ENCODE measurements at places on chromosomes 16 and 17.

DNA sequence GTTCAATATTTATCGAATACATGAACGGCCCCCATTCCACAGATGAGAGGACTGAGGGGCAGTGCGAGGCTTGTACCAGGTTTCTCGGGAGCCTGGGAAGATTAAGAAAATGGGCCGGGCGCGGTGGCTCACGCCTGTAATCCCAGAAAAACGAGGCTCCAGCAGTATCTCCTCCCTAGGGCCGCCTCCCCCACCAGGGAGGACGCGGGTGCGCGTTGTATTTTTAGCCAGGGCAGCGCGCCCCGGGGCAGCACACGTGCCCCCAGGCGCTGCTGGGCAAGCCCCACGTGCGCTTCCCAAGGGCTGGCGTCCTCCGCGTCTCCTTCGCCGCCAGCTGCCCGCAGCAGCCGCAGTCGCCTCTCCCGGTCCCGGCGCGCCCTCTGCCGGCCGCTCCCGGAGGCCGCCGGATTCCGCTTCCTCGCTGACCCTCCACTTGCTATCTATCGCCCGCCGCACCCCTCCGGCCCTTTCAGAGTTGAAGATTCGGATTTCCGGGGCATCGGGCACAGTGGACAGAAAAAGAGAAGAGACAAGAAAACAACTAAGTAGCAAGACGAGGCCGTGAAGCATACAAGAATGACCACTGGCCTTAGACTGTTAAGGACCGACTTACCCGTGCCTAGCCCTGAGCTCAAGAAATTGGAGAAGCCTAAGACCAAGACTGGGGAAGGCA, 1.9 kb upstream of the YBX2 start:
- DNase-seq, result peak; percentile 87

DNA sequence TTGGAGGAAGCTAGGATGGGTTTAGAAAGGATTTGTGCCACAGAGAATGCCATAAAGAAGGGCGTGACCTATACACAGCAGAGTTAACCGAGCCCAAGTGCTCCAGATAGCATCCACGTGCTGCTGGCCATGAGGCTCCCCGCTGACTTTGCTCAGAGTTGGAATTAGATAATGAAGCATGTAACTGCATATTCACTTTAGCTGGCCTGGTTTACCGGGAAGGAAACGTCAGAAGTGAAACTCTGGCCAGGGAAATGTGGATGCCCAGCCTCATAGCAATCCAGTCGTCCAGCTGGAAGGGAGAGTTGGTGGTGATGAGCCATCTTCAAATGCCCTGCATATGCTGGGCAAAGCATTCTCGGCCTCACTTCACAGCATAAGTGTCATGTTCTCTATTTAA, 6.1 kb downstream of the KRT35 start:
- no peak for DNase-seq

DNA sequence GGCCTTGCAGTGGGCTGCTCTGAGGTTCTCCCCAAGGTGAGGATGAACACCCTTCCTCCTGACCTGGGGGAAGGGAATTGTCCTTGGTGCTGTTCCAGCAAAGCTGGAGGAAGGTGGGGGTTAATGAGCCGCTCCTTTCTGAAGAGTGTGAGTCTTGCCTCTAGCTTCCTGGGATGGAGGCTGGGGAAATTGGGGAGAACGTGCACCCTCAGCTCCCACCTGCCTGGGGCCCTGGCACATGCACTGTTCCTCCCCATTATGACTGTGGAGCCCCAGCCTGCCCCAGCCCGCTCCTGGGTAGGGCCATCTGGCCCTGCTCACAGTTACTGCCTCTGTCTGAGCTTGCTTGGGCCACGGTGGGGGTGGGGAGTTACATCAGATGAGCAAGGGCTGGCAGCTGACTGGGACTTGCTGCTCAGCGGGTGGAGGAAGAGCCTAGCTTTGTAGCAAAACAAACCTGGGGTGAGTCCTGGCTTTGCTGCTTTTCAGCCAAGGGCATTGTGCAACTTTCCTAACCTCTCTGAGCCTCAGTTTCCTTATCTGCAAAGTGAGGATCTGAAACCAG, 11.1 kb downstream of the TNS4 start:
- peak; percentile 88 for DNase-seq

DNA sequence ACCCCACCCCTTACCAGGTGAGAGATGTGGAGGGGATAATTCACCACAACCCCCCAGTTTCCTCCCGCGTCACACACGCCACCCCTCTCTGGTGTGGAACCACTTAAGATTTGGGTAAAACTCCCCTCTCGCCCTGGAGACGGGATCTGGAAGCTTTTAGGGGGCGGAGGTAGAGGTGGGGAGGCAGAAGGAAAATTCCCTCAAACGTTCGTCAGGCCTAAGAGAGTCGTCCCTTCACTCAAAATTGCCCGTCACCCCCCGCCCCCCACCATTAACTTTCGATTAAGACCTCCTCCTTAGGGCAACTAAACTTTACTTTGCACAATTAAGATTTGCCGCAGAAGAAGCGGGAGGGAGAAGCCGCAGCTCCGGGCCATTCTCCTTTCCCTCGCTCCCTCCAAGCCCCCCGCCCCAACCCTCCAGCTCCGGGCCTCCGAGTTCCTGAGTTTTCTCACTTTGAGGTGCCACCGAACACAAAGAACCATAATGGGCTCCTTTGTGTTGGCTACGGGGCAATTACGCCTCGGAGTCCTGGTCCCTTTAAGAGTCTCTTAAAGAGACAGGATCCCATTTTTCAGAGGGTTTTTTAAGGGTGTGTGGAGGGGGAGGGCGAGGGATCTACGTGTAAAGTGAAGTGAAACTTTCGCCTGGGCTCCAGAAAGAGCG, 985 bp upstream of the FZD2 start:
- DNase-seq, result peak; percentile 96

DNA sequence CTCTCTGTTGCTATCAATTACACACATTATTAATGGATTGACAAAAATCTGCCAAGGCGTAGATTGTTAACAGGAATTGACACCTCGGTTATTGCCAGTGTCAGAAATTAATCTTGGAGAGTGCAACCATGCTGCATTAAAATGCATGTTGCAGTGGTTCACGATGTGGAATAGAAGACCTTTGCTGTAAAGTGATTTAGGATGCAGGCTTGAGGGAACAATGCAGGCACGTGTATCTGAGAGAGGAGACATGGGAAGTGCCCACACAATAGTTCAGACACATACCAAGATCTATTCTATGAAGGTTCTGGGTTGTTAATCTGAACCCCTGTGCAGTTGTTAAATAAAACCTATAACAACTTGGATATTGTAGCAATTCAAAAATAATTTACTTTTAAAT, 1032.8 kb upstream of the CDH8 start:
- DNase-seq, result no peak

DNA sequence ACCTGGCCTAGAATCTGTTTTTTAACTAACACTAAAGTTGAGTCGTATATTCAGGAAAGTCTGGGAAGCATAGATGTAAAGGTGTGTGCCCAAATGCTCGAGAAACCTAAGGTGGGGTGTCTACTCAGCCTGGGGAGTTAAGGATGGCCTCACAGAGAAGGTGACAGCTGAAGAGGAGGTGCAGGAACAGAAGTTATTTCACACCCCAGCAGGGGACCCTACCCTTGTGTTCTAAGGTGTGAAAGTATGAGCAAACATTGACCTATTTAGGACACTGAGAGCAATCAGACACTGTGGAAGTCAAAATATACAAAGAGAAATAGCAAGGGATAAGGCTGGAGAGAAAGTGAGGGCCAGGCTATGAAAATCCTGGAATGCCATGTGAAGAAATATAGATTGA, 49.0 kb upstream of the DHX40 start:
- DNase-seq, result peak; percentile 80

DNA sequence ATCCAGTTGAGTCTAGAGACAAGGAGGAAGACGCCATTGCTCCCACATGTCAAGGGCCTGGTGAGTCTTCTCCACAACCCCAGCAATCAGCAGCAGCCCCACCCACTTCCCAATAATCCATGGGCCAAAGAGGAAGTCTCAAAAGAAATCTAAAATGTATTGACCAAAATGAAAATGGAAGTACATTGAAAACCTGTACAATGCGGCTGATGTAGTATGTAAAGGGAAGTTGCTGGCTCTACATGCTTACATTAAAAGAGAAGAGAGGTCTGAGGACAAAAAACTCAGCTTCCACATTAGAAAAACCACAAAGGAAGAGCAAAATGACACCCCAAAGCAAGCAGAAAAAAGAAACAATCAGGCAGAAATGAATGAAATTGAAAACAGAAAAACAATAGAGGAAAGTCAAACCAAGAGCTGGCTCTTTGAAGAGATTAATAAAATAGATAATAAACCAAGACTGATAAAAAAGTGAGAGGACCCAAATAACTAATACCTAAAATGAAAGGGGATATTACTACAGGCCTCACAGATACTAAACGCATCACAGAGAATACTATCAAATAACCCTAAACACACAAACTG, 100.6 kb upstream of the METRNL start:
- DNase-seq, result no peak

GRCh38 chr17:80822700-80823410, 168.8 kb upstream of the CHMP6 start:
- DNase-seq, result no peak

GRCh38 chr16:15858921-15859668, 2.3 kb upstream of the MYH11 start:
- no peak for DNase-seq

- peak; percentile 22 for DNase-seq
These were observed 139.1 kb upstream of the CACNG3 start for GRCh38 chr16:24116989-24117388.

DNA sequence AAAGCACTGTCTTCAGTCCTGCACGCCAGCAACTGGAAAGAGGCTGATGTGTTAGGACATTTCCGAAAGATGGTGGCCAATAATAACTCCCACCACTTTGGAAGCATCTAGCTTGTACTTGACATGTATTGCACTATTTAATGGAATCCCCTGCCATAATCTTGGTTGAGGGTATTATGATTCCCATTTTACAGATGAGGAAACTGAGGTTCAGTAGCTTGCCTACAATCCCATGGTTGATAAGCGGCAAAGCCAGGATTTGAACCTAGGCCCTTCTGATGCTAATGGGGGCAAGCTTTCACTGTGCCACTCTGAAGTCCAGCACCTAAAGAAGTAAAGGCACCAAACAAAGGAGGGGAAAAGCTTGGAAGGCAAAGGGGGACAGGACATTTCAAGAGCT, 8.0 kb downstream of the CACNG5 start:
- no peak for DNase-seq

DNA sequence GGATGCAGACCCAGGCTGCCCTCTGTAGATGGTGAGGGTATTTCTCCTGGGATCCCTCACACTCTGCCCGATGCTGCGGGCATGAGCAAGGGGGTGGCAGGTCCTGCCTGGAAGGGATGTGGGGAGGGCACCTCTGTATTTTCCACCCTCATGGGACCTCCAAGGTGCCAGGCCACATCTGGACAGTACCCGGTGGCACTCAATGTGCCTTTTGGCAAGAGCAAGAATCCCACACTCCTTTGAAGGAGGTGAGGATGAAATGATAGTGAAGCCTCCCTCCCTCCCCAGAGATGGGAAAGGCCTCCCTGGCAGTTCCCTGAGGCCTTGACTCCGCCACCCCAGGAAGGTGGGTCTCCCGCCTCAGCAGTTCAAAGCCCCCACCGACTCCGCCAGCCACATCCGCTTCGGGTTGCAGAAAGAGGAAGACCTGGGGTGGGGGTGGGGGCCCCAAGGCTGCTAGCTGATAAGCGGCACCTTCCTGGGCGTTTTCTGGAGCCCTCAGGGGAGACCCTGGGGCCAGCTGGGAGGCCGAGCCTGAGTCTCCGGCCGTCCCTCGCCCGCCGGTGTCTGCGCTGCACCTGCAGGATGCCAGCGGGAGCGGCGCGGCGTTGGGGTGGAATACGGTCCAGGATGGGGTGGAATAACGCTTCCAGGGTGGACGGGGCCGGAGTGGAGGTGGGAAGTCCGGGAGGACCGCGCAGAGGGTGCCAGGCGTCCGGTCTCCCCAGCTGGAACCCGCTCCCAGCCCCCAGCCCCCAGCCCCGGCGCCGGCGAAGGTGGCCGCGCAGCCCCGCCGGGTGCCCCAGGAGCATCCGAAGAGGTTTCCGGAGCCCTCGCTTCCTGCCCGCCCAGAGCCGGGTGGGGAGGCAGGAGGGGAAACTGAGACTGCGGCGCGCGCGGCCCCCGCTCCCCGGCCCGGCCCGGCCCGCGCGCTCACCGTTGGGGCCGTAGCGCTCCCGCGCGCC, 718 bp downstream of the ATP2A3 start:
- DNase-seq, result no peak

- no peak for DNase-seq
These were observed 43.8 kb downstream of the MYO1D start for GRCh38 chr17:32833076-32833475.

GRCh38 chr16:19831678-19832077, 53.0 kb downstream of the GPRC5B start:
- no peak for DNase-seq

GRCh38 chr16:49939495-49939894, 83.6 kb upstream of the ZNF423 start:
- DNase-seq, result no peak

GRCh38 chr17:62950067-62950466, 16.0 kb upstream of the TANC2 start:
- peak; percentile 6 for DNase-seq

DNA sequence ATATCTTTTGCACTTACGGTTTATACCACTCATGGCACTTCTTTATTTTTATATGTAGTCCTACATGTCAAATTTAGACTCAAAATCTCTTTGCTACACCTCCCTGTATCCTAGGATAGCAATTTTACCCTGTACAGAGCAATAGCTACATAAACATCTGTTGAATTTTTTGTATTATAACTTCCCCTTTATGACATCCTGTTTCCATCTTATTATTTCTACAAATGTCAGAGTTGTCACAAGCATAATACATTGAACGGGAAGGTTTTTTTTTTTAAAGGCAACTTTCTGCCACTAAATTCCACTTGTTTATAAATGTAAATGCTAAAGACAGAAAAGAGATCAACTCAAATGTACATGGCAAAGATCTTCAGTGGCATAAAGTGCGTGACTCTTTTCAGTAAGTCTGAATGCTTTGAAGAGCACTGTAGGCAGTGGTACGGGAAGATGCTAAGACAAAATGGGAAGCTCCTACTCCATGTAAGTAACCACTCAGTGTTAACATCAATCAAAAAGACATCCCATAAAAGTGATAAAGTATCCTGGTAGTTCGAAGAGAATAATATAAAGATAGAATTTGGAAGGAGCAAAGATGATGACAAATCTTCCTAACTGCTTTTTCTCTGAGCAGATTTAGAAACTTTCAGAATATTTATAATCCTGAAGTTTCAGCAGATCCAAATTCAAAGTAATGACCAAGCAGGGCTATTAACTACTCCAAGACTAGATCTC, 26.8 kb downstream of the GNA13 start:
- DNase-seq, result no peak

- DNase-seq, result no peak
These were observed 10.6 kb upstream of the AATK start for GRCh38 chr17:81176666-81177065.

Measured in mesendoderm (in vitro differentiated cells).